CD8-positive, alpha-beta memory T cell (primary cell): ENCODE measurements at places on chromosomes 7 and 10.

DNA sequence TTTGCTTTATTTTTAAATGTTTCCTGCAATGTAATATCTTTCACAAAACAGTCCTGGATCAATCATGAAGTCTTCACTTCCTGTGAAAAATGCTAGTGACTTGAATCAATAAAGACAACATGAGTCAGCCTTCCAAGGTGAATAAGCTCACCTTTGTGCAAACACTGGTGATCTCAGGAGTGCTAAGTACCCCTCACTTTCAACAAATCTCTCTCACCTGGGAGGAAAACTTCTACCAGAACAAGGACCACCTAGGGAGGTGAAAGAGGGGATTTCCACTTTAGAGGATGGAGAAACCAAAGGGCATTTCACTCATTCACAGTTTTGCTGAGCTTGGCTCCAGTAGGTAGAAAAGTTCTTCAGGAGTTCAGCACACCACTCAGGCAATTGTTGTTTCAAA is 64.8 kb downstream of the CALD1 start:
- DNase-seq: no peak

GRCh38 chr7:70572571-70572970 is 559.4 kb upstream of the GALNT17 start:
- no peak for DNase-seq

DNA sequence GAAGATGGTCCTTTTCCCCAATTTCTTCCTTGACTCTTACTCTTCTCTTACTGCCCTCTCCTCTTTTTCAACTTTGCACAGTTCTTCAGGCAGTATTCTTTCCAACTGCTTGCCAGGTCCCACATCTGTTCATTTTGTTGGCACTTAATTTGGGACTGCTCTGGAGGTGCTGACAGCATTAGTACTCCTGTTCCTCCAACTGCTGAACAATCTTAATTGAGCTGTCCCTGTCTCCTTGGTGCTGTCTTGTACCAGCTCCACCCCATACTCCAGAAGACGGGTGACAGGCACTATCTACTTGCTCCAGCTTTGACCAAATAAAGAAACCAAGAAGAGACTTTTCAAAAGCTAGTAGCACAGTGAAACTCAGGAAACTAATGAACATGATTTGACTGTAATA is 160.0 kb downstream of the PDE1C start:
- no peak for DNase-seq

- no peak for DNase-seq
Observed at GRCh38 chr7:143401265-143401664, 7.4 kb downstream of the EPHA1 start.

DNA sequence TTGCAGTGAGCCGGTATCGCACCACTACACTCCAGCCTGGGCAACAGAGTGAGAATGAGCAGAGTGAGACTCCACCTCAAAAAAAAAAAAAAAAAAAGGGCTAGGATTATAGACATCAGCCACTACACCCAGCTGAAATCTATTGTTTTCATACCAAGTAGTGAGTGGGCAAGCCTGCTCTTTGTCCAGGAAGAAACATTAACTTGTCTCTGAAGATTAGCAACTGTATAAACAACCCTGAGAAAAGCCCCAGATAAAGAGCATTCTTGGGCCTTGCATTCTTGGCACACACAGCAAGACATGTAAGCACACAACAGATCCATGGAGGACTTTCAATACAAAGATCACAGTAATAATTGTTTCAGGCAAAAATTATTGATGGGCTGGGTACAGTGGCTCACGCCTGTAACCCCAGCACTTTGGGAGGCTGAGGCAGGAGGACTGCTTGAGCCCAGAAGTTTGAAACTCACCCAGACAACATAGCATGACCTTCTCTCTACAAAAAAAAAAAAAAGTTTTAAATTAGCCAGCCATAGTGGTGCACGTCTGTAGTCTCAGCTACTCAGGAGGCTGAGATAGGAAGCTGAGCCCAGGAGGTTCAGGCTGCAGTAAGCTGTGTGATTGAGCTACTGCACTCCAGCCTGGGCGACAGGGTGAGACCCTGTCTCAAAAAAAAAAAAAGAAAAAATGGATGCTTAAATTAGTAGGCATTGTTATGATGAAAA is 4.4 kb downstream of the PSPH start:
- DNase-seq: no peak

DNA sequence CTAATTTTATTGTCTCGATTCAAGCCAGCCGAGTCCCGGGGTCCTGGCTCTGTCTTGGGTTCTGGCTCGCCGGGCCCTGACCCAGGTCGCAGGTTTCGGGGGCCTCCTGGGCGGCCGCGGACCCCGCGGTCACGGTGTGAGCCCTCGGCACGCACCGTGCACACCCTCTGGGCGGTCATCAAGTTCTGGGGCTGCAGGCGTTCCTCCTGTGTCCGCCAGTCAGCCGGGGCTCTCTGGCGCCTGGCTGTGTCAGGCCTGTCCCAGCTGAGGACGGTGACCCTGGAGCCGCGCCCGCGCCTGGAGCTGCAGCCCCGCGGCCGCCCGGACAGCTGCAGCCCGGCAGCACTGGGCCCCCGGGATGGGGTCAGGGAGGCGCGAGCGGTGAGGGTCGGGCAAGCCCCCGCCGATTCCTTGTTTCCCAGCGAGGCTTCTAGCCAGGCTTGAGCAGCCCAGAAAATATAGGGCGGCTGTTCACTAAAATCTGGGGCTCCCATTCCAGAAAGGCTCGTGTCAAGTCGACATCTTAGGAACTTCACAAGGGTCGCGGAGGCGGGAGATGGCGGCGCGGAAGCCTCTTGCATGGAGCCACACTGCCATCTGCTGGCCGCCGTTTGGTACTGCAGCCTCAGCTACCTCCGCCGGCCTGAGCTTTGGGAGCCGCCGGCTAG is 4.2 kb upstream of the HOXA7 start:
- DNase-seq: peak; percentile 79

DNA sequence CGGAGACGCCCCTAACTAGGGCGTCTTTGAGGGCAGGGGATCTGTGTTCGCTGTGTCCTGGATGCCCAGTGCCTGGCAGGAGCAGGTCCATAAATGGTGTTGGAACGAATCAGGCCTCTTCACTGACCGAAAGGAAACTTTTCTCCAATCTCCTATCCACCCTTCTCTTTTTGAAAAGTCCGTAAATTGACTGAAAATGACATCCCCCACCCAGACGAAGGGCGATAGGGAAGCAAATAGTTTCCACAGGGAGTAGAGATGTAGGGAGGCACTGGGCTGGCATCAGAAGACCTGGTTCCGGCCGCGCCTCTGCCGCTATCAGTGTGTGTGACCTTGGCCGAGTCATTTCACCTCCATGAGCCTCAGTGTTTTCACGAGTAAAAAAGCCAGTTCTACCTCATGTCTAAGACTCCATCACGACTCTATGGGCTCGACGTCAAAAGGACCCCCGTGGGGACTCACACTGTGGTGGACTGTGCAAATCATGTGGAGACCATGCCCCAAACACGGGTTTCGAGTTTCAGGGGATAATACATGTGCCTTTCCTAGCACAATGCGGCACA is 497 bp upstream of the RAB11FIP2 start:
- DNase-seq: no peak
